Liver (tissue), 10 donors: ENCODE measurements at places on chromosomes 16 and 17. TPM values are rescaled to one million over a fixed set of nuclear protein-coding genes. Genes with fewer than 3 reads are reported as not detected.

The USH1G gene
- not detected for total RNA-seq

The CPHXL2 gene
- total RNA-seq = not detected

GRCh38 chr17:50659179-50659578 is 24.5 kb downstream of the ABCC3 start:
- no peak for DNase-seq

GRCh38 chr16:55057866-55058265 is 127.2 kb downstream of the IRX5 start:
- DNase-seq = no peak

- DNase-seq = peak; percentile 59
Measured at GRCh38 chr16:88793251-88793954, 8.4 kb upstream of the PIEZO1 start.

- DNase-seq = no peak
Measured at GRCh38 chr17:73924909-73925186, 278.6 kb upstream of the RPL38 start.

DNA sequence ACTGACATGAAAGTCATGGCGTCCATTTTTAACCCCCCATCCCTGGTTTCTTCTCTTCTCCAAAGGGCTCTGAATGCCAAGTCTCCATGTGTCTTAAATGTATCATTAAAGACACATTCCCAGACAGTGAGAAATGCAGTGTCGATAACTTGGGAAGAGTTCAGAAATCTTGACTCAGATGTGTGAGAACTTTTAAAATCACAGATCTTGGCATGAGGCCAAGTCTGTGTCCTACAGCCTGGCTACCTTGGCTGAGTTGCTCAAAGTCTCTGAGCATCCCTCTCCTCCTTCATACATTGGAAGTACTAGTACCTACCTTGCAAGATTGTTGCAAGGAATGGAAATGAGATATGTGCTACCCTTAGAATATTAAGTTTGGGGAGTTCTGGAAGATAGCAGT is 1046.5 kb upstream of the RBFOX1 start:
- no peak for DNase-seq

DNA sequence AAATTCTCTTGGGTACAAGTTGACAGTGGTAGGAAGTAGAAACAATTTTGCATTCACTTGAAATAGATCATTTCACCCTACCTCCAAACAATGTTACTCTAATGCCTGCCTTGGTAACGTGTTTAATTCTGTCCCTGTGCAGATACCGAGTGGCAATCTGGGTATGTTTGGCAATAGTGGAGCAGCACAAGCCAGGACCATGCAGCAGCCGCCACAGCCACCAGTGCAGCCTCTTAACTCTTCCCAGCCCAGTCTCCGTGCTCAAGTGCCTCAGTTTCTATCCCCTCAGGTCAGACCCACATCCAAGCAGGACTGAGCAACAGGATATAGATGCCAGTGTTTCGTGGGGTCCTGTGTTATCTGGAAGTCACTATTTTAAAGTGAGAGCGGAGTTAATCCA is 49.3 kb downstream of the TMC6 start:
- no peak for DNase-seq

DNA sequence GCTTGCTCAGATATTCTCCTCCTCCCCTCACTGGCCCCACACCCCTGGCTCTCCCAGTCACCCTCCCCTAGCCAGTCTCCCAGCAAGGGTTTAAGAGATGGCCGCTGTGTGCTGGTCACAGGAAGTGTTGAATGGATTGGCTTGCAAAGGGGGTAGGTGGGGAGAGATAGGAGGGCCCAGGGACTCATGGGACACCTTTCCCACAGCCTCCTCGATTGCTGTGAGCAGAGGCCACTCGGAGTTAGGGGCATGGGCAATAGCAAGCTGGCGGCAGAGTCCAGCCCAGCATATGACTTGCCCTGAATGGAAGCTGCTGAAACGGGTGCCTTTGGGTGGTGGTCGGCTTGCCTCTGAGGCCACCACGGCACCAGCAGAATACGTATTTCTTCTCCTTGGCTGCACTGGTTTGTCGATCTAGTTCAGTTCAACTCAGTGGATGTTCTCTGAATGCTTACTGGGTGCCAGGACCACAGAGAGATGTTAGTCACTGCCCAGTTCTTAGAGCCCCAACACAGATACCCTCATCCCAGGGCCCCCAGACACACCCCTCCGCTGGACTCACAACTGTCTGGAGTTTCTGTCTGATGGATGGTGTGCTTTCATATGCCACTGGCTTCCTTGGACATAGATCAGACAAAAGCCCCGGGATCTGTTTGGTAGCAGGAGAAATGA is 6.0 kb downstream of the WFIKKN2 start:
- no peak for DNase-seq

GRCh38 chr17:44608727-44609435 is 47.4 kb upstream of the MEIOC start:
- no peak for DNase-seq

- no peak for DNase-seq
Measured at GRCh38 chr16:28166394-28167208, 45.2 kb downstream of the XPO6 start.

DNA sequence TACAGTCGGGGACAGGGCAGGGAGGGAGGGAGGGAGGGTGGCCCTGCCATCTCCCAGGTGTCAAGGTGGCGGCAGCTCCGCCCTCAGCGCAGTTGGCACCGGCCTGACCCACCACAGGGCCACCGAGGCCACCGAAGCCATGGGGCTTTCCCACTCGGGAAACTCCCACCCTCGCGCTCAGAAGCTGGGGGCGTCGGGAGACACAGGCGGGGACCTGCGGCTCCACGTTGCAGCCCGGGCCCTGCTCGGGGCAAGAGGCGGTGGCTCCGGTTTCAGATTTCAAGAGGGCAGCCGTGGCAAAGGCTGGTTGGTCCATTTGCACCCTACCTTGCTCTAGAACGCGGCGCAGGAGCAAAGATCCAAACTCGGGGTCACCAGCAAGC is 544 bp downstream of the CYB561 start:
- DNase-seq = no peak
